Upper lobe of right lung (tissue), 1 donor: ENCODE measurements at places on chromosomes 1 and 21.

GRCh38 chr1:200437556-200438203 is 27.8 kb upstream of the ZNF281 start:
- no peaks in the 10 kb centered on the region for H3K27me3 ChIP-seq
- no peak for DNase-seq
- no peak overlapping the region for H3K27ac ChIP-seq

DNA sequence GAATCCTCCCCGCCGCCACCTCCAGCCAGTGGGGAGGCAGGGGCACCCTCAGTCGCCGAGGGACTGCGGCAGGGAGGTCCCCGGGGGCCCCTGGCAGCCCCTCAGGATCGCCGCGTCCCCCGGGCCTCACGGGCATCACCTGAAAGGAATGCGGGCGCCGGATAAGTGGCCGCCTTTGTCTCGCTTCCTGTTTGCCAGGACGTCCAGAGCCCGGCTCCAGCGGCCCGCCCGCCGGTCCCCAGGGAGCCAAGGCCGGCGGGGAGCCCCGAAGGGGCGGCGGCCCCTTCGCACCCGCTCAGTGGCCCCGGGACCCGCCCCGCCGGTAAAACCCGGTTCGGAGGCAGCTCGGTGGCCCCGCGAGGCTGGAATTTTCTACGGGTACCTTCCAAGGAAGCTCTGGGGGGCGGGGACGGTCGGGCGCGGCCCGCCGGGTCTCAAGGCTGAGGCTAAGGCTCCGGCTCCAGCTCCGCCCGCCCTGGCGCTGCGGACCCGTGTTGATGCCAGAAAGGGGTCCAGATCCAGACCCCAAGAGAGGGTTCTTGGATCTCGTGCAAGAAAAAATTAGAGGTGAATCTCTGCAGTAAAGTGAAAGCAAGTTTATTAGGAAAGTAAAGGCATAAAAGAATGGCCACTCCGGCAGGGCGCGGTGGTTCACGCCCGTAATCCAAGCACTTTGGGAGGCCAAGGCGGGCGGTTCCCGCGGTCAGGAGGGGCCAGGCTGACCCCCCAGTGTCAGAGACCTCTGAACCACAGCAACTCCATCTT is 12.6 kb downstream of the TINAGL1 start:
- peaks cover 6% of the 10 kb centered on the region for H3K36me3 ChIP-seq
- H3K4me3 ChIP-seq: peak overlapping the region; percentile 42
- peak overlapping the region; percentile 89 for H3K27ac ChIP-seq

DNA sequence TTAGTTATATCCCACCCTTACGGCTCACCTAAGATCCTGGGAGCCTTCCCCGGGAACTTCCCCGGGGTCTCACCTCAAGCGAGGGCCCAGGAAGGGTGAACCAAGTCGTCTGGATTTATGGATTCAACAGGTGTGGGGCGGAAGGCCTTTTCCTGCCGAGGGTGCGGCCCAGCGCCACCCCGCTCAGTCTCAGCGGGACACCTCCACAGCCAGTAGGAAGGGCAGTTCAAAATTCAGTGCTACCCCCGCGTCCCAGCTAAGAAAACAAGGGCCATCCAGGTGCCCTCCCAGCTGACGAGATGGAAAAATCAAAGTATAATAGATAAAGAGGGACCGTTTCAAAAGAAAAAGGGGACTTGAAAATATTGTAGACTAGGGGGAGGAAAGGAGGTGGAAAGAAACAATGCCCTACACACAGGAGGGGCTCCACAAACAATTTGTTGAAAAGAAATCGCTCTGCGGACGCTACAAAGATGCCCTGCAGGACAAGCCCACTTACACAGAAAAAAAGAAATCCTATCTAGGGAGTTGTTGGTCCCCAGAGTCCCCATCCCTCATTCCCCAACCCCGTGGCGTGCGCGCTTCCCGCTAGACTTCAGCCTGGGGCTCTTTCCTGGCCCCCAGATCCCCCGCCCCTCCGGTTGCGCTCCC is 1.3 kb downstream of the SLC2A1 start:
- peak overlapping the region; percentile 51 for H3K27ac ChIP-seq
- peak overlapping the region; percentile 72 for H3K4me3 ChIP-seq
- no peaks in the 10 kb centered on the region for H3K36me3 ChIP-seq
- peaks cover 11% of the 10 kb centered on the region for H3K27me3 ChIP-seq

- peaks cover 27% of the 10 kb centered on the region for H3K4me1 ChIP-seq
- peaks cover 18% of the 10 kb centered on the region for H3K27me3 ChIP-seq
- no peak overlapping the region for H3K4me3 ChIP-seq
- DNase-seq: no peak
- H3K36me3 ChIP-seq: no peaks in the 10 kb centered on the region
- H3K27ac ChIP-seq: no peak overlapping the region
These were observed 13.5 kb upstream of the COL16A1 start for GRCh38 chr1:31717341-31717740.

DNA sequence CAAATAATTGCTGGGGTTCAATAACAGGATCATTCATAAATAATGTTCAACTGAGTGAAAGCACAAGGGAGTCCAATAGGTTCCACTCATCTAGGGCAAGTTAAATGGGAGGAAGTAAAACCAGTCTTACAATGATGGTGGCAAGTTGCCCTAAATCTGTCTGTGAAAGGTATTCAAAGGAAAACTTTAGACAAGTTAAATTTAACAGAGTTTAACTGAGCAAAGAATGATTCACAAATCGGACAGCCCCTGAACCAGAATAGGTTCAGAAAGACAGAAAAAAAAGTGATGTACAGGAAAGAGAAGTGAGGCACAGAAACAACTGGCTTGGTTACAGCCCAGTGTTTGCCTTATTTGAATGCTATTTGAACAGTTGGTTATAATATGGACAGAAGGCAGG is 183.5 kb upstream of the ADGRL4 start:
- no peaks in the 10 kb centered on the region for H3K27me3 ChIP-seq
- H3K27ac ChIP-seq: no peak overlapping the region
- H3K4me3 ChIP-seq: no peak overlapping the region
- H3K36me3 ChIP-seq: no peaks in the 10 kb centered on the region
- H3K4me1 ChIP-seq: no peaks in the 10 kb centered on the region
- no peak for DNase-seq

DNA sequence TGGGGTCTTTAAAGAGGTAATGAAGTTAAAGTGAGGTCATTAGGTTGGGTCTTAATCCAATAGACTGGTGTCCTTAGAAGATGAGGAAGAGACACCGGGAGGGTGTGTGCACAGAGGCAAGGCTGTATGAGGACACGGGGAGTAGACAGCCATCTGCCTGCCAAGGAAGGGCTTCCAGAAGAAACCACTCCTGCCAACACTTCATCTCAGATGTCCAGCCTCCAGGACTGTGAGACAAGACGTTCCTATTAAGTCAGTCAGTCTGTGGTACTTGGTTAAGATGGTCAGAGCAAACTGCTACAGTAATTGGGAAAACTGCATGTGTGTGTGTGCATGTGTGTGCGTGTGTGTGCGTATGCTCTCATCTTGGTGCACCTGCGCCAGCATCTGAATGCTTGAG is 77.1 kb downstream of the RYR2 start:
- H3K4me3 ChIP-seq: no peak overlapping the region
- H3K36me3 ChIP-seq: no peaks in the 10 kb centered on the region
- no peaks in the 10 kb centered on the region for H3K27me3 ChIP-seq
- H3K4me1 ChIP-seq: no peaks in the 10 kb centered on the region
- no peak for DNase-seq

GRCh38 chr1:219428651-219429050 is 184.3 kb downstream of the ZC3H11B start:
- H3K36me3 ChIP-seq: no peaks in the 10 kb centered on the region
- DNase-seq: no peak
- H3K4me1 ChIP-seq: no peaks in the 10 kb centered on the region
- no peak overlapping the region for H3K27ac ChIP-seq
- H3K4me3 ChIP-seq: no peak overlapping the region

- peak; percentile 31 for DNase-seq
- no peak overlapping the region for H3K27ac ChIP-seq
- H3K4me3 ChIP-seq: no peak overlapping the region
- H3K4me1 ChIP-seq: no peaks in the 10 kb centered on the region
- no peaks in the 10 kb centered on the region for H3K27me3 ChIP-seq
These were observed 74.7 kb upstream of the POU3F1 start for GRCh38 chr1:38121231-38121680.

GRCh38 chr1:166391279-166392066 is 224.7 kb upstream of the FAM78B start:
- no peak overlapping the region for H3K4me3 ChIP-seq
- H3K27ac ChIP-seq: no peak overlapping the region
- no peaks in the 10 kb centered on the region for H3K4me1 ChIP-seq
- no peaks in the 10 kb centered on the region for H3K36me3 ChIP-seq
- H3K27me3 ChIP-seq: no peaks in the 10 kb centered on the region
- DNase-seq: no peak
